NCI-H748 treated with DMSO at 0.1 percent for 48 hours (cell line): ENCODE measurements at places on chromosomes 7 and 10.
A peak's percentile ranks its signal among the peaks of the same experiment; 100 is the strongest.

DNA sequence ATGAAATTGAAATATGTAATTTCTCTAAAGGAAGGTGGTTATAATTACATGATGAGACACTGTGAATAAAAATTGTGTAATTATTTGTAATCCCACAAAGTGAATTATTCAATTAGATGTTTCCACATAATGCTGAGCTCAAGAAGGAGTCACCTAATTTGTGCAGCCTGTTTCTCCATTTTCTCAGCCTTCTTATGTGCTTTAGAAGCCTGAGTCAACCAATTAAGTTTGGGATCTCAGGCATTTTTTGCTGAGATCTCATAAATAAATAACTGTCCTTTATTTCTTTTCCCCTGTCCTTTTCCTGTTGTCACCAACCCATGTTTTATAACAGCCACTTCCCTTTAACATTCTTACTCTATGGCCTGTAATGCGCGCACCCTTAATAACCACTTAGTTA, 506.5 kb upstream of the SEMA3D start:
- DNase-seq: no peak

DNA sequence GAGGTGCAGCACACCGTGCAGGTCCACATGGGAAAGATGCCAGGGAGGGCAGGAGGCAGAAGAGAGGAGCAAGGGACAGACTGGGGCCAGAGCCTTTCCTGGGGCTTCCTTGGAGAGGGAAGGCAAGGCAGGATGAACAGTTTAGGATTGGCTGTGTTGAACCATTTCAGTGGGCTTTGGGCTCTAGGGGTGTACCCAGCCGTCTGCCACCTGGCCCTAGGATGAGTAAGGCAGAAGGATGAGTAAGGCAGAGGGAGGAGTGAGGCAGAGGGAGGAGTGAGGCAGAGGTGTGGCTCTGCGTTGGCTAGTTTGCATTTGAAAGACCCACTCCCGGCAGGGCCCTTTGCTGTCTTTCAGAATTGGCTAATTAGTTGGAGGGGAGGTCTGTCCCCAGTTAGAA, 31.5 kb upstream of the PRF1 start:
- DNase-seq: no peak

- no peak for DNase-seq
These were observed 186.0 kb upstream of the CACNA2D1 start for GRCh38 chr7:82629583-82629982.

DNA sequence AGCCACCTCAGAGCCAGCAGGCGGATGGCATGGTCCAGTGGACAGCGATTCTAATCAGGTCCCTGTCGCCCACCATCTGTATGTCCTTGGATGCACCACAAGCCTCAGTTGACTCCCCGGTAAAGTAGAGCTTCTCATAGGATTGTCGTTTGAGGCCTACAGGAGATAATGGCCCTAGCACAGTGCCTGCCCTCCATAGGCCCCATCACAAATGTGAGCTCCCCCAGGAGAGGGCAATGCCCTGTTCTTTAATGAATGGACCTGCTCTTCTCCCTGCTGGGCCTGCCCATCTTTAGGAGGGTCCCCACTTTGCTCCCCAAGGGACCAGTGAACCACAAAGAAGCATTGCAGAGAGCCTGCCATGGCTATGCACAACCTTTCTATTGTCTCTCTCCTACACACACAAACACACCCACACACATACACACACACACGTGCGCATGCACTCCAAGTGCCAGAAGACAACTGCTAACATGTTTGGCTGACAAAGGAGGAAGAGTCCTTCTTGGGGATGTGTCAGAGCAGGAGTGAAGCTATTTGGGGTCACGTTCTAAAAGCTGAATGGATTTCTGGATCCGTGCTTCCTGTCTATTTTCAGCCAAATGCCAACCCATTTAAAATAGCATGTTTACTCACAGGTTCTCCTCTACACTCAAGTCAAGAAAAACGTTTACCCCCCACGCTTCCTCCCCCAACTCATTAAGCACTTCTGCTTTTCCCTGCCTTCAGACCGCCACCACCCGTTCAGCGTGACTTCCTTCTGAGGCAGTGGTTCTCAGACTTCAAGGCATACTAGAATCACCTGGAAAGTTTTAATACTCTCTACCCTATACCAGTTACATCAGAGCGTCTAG, 196.1 kb downstream of the GRID1 start:
- no peak for DNase-seq

DNA sequence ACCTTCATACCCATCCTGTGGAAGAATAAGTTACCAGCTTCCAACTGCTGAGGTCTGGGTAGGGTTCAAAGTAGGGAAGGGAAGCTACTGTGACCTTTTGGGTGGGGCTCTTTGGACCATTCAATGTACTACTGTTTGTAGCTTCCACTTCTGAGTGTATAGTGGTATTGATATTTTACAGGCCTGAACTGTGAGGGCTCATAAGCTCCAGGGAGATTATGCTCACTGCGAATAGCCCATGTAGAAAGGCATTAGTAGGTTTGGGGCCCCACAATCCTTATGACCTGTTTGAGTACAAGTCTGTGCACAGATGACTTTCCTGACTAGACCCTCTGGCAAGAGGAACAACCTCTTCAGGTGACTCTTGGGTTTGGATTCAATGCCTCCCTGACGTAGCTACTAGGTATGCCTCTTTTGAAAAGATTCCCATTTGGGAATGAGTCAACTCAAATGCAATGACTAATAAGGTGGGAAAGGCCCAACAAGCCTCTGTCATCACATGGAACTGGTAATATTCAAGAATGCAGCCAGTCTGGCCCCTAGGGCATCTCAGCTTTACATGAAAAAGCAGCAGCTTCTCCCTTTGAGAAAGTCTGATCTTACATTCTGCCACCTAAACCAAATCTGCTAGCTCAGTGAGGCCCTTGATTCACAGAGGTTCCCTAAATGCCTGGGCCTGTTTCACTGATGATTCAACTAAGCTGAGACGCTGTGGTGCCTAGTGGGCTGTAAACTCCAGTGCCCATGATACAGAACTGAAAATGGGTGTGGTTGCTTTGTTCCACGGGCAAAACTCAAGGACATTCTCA, 79.8 kb downstream of the ABI1 start:
- DNase-seq: no peak

DNA sequence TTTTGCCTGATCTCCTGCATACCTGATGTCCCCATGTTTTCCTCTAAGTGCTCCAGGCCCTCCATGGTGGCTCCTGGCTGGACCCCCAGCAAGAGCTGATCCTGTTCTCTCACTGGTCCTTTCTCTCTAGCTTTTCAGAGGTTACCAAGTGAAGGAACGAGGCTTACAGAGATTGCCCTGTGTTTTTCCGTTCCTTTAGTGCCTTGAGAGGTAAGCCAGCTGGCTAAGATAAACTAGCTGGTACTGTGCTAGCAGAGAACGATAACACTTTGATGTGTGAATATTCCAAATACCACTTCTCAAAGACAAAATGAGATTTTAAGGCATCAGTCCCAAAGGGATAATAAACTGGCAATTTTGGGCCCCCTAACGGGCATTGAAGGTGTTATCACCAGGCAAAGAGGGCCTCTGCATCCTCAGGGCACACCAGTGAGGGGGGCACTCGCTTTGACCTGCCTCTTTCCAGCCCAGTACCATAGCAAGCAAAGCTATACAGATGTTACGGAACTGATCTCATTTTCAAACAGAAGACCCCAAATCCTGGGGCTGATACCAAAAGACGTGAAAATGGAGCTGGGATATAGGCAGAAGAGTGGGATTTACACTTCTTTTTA, 8.4 kb upstream of the CCNY start:
- DNase-seq: no peak

DNA sequence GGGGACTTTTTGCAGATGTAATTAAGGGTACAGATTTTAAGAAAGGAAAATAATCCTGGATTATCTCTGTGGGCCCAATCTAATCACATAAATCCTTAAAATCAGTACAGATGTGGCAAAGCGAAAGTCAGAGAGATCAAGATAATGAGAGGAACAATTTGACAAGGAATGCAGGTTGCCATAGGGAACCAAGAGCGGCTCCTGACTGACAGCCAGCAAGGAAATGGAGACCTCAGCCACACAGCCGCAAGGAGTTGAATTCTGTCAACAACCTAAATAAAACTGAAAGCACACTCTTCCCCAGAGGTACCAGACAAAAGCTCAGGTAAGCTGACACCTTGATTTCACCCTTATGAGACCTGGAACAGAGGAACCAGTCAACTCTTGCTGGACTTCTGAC, 3.4 kb upstream of the PNPLA8 start:
- no peak for DNase-seq

- no peak for DNase-seq
These were observed 138.7 kb downstream of the CHRM2 start for GRCh38 chr7:137007001-137007694.

DNA sequence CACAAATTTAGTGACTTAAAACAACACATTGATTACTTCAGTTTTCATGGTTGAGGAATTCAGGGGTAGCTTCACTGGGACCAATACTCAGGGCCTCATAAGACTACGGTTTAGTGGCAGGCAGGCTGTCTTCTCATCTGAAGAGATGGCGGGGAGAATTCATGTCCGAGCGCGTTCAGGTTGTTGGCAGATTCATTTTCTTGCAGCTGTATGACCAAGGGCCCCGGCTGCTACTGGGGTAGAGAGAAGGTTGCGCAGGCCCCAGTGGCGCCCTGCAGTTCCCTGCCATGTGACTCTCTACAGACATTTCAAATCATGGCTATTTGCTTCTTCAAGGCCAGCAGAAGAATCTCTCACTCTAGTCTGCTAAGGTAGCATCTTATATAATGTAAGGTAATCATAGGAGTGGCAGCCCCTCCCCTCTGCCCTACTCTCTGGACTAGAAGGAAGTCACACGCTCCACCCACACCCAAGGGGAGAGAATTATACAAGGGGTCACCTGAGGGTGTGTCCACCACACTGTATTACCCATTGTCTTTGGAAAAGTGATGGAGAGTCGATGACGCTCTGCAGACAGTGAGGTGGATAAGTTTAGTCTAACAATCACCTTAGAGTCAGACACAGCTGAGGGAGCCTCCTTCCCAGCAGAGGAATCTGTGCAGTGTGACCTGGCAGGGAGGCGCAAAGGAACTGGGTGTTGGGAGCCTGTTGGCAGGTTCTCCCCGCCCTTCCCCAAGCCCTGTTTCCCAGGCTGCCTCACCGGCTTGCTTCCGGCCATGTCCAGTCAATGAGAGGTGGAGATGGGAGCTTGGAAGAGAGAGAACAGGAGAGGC, 35.7 kb upstream of the PLEKHA1 start:
- DNase-seq: no peak

DNA sequence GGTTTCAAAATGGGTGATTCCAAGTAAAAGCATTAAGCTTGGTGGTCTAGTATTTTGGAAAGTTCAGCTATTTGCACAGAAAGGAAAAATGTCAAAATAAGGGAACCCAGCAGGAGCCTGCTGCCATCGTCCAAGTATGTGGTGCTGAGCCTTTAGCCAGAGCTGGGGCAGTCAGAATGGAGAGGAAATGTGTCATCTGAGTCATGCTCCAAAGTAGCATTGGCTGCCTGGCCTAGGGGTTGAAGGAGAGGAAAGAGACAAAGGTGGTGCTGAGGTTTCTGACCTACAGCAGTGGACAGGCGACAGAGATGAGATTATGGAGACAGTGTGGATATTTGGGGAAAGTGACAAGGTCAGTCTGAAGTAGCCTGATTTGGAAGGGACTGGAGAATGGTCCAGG, 103.9 kb downstream of the PLCE1 start:
- DNase-seq: no peak

- DNase-seq: no peak
These were observed 31.6 kb upstream of the GPNMB start for GRCh38 chr7:23214938-23215337.

DNA sequence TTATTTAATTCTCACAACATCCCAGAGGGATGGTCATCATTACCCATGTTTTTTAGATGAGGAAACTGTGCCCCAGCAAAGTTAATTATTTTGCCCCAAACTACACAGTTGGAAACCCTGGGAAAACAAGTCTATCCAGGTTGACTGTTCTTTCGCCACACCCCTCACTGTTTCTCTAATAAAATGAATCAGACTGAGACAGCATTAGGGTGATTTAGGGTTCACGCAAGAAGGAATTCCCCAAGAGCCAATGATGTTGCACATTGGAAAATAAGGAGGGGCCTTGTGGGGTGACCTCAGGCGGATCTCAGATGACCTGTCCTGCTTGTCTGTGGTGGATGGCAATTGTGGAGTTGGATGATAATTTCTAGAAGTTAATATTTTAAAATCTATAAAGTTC, 135.7 kb upstream of the TBX20 start:
- DNase-seq: no peak

- no peak for DNase-seq
These were observed 64.5 kb downstream of the TMEM209 start for GRCh38 chr7:130140551-130141160.

DNA sequence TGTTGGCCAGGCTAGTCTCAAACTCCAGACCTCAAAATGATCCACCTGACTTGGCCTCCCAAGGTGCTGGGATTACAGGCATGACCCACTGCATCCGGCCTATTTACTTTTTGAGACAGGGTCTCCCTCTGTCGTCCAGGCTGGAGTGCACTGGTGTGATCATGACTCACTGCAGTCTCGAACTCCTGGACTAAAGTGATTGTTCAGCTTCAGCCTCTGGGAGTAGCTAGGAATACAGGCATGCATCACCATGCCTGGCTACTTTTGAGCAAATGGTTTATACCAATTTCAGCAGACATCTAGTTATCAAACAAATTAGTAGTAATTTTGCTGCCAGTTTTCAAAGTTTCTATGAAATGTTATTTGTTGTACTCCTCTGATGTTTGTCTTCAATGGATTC, 2.2 kb upstream of the WAC start:
- no peak for DNase-seq

GRCh38 chr10:95314192-95314918, 23.6 kb upstream of the PDLIM1 start:
- DNase-seq: no peak

GRCh38 chr7:38669965-38670520, 38.9 kb upstream of the AMPH start:
- no peak for DNase-seq

DNA sequence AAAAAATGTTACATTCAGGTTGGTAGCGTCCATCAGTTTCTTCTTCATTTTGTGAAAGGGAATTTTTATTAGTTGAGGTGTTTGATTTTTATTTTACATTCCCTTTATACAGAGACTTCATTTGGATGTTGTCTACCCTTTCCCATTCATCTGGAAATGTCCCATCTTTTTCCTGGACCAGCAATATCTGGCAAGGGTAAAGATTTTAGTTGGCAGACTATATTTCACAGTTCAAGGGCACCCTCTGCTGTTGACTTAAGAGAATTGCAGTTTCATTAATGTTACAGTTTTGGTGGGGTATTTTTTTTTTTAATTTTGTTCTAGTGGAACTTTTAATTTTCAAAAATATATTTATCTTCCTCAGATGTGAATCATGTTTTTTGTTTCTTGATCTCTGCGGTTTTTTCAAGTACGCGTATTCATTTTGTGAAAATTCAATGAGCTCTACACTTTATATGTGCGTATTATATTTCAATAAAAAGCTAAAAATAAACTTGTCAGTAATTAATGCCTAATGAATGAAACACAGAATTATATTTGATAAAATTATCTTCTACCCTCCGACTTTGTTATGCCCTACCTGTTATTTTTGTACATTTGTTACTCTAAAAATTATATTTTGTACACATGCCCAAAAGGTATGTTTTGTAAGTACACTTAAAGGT, 97.9 kb upstream of the KLF14 start:
- peak; percentile 32 for DNase-seq

DNA sequence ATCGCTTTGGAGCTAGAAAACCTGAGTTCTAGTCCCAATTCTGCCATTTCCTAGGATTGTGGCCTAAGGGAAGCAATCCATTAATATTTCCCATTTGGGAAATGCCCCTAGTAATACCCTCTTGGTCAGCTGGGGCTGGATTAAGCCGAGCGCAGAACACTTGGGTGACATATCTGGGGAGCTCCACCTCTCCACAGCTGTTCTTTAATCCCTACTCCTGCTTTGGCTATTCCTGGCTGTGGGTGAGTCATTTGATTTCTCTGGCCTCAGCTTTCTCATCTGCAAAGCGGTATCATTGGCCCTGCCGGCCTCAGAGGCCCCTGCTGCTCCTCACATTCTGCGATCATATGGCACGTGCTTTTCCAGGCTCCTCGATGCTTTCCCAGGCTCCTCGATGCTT, 108.3 kb downstream of the BUB3 start:
- no peak for DNase-seq
